ENCODE measurements at places on chromosomes 1 and 21.

DNA sequence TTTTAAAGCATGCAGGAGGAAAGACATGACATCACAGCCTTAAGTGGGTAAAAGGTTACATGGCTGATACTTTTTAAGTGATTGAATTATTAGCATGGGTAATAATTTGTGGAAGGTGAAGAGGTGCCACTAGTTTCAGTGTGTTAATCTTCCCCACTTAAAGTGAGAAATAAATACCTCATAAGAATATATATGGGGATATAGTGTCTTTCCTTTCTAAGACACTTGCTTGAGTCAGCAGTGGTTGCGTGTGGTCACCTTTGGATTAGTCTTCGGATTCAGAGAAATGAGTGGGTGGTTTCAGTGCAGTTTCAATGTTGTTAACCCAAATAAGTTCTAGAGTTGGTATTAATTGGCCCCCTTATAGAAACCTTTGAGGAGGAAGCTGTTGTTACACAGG, 94.1 kb downstream of the ADGRL2 start:
- DNase-seq, result no peak

DNA sequence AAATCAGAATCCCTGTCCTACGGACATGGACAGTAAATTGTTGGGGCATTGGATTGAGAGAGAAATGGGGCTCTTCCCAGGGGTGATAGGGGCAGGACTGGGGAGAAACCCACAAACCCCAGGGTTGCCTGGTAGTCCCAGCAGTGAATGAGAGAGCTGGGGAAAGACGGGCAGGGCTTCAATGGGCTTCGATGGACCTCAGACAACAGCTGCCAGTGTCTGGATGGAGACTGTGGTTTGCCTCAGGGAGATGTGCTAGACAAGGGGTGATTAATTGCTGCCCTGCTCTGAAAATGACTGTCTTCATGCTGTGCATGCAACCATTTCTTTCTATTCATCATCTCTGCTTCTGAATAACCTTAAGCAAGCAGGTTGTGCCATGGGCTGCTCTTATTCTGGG, 7.4 kb downstream of the GPR25 start:
- no peak for DNase-seq

- no peak for DNase-seq
These were observed 48.7 kb upstream of the DMRTA2 start for GRCh38 chr1:50471967-50472366.

- no peak for DNase-seq
These were observed 332.1 kb downstream of the PTPRC start for GRCh38 chr1:198970916-198971315.

DNA sequence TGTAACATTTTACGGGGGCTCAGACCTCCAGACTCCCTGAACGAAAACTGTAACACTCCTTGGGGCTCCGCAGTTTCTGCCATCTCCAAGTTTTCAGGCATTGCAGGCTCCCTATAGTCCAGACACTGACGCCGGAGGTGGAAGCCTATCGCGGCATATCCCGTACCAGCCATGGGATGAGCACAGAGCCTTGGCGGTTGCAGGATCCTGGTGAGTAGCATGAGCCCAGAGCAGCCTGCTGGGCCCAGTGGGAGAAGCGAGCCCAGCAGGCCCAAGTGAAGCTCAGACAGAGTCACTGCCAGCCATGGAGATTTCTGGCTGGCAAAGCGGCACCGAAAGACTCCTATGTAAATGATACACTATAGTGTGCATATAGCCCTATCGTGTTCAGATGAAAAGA, 446.8 kb downstream of the COL11A1 start:
- no peak for DNase-seq

- DNase-seq, result no peak
These were observed 65.2 kb upstream of the IFNLR1 start for GRCh38 chr1:24252185-24252780.

DNA sequence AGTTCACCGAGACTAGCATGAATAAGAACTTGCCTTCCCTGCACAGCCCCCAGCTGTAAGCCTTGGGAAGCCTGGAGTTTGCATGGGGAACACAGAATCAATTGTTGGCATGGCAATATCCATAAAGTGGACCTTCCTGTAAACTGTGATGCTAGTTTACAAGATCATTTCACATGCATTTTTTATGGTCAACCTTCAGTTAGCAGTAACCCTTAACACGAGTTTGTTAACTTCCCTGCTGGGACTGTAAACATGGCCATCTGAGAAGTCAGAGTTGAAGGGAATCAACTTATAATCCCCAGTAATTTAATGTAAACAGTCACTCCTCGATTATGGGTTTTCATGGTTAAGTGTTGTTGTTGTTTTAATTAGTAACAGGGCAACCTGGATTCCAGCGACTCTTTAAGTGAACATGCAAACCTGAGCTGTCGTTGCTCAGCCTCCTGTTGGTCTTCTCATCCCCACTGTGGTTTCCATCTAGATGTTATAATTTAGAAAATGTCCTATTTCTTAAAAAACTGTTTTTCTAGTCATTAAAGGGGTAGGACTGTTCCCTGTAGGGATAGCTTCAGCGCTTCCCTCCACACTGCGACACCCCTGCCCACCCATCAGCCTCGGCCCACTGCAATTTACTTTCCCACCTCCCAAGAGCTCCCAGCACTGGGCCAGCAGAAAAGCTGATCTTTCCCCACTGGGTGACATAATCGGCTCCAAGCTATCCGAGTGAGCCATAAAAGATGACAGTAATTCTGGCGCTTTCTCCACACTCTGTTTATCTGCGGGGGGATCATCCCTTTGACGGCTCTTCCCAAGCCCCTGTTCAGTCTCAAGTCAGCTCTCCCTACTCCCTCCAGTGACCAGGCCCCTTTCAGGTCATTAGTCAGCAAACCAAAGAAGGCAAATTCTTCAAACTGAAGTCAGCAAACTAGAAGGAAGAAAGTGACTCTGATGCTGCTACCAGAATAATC, 107.6 kb upstream of the IPO9 start:
- no peak for DNase-seq

DNA sequence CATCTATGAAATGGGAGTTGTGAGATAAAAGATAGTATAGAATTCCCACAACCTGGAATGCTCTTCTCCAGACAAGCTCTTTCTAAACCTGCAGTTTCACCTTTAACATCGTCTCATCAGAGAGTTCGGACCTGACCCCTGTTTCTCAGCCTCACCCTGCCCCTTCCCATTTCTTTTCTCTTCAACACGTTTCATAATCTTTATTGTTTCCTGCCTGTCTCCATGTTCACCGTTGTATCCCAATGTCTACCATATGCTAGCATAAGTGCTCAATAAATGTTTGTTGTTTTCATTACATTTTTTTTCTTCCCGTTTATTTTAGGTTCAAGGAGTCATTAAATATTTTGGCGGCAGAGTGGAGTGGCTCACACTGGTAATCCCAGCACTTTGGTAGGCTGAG, 32.4 kb downstream of the SESN2 start:
- DNase-seq, result no peak

DNA sequence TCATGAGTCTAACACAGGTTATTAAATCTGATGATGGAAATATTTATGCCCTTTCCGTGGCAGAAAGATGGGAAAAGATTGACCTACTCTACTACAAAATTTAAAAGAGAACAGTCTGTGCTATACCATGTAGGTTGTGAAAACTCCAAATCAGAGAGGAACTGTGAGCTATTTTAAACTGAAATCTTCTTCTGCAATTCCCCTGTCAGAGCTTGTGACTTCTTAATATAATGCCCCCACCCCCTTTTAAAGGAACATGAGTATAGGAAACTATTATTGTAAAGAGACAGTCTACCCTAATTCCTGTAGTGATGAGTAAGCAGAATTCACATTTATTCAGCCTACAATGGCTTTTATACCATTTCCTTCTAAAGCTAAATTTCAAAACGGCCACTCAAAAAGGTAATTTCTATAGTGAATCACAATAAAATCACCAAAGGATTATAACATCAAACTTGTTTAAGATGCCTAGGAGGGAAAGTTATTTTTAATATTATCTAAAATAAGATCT, 11.7 kb downstream of the DSCAM start:
- no peak for DNase-seq

DNA sequence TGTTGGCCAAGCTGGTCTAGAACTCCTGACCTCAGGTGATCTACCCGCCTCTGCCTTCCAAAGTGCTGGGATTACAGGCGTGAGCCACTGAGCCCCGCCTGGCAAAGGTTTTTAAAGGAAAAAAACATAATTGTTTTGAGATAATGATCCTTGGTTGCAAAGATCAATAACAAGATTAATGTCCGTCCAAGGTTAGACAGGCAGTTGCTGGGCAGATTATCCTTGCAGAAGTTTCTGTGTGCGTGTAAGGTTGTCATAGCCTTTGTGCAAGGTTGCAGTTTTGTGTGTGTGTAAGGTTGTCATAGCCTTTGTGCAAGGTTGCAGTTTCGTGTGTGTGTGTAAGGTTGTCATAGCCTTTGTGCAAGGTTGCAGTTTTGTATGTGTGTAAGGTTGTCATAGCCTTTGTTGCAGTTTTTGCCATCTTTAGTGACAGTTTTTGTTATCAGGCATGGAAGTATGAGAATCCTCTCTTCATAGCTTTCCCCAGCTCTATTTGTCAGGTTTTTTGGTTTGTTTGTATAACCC, 3.6 kb downstream of the YBEY start:
- DNase-seq, result no peak

DNA sequence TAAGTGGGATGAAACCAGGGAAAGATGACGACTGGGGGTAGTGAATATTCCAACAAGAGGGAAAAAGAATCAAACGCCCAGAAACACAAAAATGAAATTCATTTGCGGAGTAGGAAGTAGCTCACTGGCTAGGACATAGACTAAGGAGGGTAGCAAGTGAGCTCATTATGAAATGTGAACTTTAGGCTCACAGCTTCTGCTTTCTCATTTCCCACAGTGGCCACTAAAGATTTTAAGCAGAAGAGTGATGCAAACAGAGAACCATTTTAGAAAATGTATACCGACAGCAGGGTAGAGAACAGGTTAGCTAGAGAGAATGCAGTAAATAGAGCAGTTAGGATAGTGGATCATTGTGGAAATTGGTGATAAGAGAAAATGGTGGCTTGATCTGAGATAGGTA, 3.5 kb downstream of the CD48 start:
- no peak for DNase-seq

GRCh38 chr1:194174528-194174927, 988.1 kb upstream of the B3GALT2 start:
- DNase-seq, result no peak

DNA sequence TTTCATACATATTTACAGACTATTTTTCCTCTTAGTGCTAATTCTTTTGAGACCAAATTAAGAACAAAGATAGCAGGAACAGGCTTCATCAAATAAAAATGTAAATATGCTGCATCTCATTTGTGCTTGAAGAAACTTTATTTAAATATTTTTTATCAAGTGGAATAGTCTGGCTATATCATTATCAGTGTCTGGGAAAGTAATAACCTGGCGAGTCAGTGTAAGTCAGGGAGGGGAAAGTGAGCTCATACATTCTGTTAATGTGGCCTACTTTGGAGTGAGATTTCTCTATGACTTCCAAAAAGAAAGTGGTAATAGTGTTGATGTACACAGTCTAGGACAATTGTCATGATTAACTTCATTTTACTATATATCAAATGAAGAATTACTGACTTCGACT, 1045.1 kb downstream of the ADGRL2 start:
- no peak for DNase-seq

DNA sequence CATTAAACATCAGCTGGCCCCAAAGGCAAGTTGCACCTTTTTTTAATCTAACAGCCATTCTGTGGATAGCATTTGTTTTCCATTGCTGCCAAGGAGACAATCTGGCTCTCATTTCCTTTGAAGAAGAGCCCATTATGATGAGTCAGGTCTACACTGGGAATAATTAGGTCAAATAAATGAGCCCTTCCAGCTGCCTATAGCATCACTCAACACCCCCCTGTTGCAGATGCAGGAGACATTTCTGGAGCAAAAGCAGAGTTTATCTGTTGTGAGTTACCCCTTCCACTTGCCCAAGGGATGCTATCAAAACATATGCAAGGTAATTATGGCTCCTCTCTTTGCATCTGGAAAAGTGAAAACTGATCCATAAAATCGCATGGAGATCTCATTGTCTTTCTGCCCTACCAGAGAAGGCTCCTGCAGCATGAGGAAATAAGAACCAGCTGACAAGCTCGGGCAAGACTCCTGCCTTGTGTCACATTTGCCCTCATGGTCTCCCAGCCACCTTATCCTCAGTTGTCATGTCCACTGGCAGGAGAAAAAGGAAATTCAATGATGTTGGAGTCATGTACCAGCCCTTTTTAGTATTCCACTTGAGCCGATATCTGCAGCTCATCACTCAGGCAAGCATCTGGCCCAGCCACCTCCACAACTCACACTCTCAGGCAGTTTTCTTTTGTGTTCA, 135.9 kb downstream of the SLC30A10 start:
- no peak for DNase-seq

DNA sequence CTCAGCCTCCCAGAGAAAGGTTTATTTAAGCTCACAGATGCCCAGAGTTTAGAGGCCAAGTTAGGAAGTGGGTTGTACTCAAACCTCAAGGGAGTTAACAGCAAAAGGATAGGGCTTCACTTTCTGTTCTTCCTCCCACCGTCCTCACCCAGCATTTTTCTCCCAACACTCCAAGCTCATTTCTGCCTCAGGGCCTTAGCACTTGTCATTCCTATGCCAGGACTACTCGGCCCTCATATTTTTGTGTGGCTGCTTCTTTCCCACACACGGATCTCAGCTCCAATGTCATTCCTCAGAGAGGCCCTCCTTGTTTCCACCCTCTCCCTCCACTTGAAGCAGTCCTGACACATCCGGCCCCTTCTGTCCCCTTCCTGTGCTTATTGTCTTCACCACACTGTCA, 12.9 kb downstream of the FAM43B start:
- DNase-seq, result no peak

DNA sequence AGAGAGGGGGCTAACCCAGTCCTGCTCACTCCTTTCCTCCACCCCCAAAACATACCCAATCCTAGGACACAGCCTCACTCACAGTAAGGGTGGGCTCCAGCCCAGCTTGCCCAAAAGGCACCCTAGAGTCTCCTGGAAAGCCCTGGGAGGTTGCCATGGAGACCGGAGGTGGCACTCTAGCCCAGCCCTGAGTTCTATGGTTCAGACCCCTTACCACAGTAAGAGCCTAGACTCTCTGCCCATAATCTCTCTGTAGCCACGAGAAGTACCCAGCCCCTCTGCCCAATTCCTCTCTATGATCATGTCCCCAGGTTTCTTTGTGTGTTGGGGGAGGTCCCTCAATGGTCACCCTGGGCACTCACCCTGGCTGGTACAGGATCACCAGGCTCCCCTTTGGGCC, 14.4 kb downstream of the COL16A1 start:
- DNase-seq, result no peak

DNA sequence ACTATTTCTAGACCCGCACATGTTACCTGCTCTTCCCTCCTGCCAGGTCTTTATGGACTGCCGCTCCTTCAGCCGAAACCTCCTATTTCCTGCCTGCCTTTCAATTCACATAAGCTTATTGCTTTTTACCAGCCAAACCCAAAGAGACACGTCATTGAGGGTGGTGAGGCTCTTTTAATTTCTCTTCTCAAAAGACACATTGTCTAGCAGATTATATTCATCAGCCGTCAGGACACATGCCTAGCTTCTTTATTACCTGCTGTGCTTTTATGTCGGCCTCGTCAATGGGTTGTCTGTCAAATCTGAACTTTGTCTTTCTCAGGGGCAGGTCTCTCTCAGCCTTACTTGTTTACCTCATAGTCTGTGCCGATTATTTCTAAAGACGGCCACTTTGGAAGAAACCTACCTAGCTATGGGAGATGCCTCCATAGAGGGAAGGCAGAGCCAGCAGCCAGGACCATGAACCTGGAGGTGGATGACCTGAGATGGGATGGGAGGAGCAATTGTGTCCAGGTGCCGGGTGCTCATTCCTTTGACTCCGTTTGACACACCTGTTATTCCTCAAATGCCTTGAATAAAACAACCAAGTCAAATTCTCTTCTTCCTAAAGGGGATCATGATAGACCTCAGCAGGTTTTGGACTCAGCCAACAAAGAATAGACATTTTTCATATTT, 42.0 kb downstream of the ZBTB18 start:
- DNase-seq, result no peak
